ENCODE measurements at places on chromosomes 2 and 18.

DNA sequence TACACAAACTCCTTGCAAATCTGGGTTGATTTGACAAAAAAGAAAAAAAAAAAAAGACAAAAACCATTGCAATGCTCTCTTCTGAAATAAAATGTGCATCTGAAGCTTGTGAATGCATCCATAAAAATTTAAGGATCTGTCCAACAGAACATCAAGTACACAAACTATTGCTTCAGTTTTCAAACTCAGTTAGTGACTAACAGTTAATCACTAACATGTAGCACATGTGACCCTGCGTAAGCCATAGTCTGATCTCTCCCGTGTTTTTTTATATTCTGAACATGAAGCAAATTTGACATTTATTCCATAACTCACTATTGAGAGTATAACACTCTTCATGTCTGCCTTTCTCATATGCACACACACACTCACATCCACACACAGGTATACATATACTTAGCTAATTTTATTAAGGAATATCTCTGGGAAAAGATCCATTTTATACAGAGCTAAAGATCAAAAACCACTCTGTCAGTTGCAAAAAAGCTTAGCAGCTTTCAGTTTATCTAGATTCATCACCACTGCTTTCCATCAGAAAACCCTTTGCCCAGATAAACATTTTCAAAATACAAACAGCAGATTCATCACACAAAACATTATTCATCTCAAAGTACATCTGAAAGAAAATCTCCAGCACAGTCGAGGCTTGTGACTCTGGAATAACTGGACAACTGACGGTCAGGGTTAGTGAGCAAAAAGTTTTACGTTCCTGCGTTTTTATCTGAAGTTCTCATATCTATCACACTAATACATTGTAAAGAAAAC, 1000.4 kb upstream of the ACVR2A start:
- no peak for DNase-seq

GRCh38 chr2:114499101-114499500, 56.7 kb downstream of the DPP10 start:
- DNase-seq = no peak

GRCh38 chr2:80655265-80655664, 350.7 kb upstream of the LRRTM1 start:
- DNase-seq = no peak

DNA sequence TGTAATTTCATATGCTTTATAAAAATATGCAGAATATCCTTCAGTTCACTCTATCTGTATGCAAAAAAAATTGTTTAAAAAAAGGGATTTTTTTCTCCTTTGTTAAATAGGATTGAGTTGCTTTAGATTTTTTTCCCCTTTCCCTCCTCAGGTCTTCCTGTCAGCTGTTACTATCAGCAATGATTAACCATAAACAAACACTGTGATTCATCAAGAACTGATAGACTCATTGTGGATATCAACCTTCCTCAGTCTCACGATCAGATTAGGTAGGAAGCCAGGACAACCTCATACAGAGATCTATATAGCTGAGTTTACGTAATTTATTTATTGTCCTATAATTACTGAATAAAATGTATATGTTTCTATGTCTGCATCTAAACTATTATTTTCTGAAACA, 2136.2 kb upstream of the CELF4 start:
- DNase-seq = no peak

- DNase-seq = no peak
Observed at GRCh38 chr2:38613849-38614213, 11.1 kb upstream of the HNRNPLL start.

GRCh38 chr18:9711361-9712129, 3.4 kb downstream of the RAB31 start:
- no peak for DNase-seq

GRCh38 chr18:74370115-74370514, 54.5 kb downstream of the C18orf63 start:
- DNase-seq = no peak

DNA sequence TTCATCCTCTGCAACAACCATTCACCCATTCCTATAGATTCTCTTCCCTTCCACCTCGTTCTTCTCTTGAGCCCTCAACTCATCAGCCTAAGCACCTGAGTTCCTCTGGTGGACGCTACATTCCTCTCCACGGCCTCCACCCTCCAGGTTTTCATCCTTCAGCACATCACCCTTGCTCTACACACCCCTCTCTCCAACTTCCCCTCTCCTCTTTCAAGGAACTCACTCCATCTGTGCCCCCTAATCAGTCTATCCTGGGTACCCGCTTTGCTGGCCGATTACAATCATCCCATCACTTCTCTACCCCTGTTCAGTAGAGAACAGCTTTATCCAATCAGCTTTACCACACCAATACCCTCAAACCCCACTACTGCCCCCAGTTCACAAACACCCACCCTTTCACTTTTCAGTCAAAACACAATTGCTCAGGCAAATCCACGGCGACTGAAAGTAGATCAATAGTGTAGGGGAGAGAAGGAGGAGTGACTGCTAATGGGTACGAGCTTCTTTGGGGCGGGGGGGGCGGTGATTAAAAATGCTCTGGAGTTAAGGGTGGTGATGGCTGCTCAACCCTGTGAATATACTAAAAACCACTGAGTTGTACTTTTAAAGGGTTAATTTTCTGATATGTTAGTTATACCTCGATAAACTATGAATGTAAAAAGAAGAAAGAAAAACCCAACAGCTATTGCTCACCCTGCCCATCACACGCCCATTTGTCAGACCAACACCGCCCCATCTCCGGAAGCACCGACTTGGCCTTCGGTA, 857 bp downstream of the DYM start:
- DNase-seq = peak; percentile 20

DNA sequence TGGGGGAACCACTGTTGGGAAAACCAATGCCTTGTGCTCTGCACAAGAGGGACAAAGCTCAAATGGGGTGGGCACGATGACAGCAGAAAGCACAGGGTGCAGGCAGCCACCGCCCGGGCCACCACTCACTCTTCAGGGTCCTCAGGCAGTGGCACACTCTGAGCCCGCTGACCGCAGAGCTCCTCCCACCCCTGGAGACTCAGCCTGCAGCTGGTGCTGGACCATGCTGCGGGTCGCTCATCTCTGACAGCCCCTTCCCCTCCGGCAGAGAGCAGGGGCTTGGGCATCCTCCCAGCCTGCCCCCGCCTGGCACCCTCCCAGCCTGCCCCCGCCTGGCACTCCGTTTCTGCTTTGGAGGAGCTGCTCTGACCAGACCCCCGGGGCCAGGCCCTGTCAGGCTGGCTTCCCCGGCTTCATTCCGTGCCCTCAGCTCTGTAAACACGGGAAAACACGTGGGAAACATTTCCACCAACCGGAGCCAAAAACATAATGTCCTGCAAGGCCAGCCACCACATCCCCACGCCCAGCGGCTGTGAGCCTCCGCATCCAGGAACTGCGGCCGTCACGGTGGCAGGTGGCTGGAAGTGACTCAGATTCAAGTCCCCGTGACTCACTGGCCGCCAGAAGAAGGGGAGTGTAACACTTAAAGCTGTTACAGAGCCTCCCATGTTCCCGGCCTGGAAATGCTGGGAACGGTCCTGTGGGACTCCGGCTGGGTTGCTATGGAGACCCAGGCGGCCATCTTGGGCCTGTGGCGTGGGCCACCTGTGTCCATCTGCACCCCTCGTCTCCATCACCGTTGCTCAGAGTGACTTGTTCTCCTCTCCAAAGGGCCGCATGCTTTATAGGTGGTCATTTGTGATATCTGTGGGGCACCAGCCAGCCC, 6.8 kb upstream of the SNED1 start:
- DNase-seq = no peak
